ENCODE measurements at places on chromosomes 1 and 21.
A peak's percentile ranks its signal among the peaks of the same experiment; 100 is the strongest.

GRCh38 chr1:32197074-32197473, 3.3 kb upstream of the CCDC28B start:
- DNase-seq: no peak

DNA sequence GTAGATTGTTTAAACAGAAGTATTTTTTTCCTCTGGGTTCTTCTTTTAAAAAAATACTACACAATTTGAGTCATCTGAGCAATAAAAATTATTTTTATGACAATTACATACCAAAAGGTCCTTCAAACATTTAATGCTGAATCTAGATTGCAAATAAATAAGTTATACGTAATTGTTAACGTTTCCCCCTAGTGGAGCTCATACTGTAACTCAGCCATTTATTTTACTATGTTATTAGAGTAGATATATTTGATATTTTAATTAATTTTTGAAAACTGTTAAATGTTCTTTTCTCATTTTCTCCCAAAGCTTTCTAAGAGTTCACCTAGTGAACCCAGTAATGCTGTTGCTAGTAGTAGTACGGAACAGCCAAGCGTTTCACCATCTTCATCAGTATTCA, 33.5 kb downstream of the ZMYM1 start:
- no peak for DNase-seq

DNA sequence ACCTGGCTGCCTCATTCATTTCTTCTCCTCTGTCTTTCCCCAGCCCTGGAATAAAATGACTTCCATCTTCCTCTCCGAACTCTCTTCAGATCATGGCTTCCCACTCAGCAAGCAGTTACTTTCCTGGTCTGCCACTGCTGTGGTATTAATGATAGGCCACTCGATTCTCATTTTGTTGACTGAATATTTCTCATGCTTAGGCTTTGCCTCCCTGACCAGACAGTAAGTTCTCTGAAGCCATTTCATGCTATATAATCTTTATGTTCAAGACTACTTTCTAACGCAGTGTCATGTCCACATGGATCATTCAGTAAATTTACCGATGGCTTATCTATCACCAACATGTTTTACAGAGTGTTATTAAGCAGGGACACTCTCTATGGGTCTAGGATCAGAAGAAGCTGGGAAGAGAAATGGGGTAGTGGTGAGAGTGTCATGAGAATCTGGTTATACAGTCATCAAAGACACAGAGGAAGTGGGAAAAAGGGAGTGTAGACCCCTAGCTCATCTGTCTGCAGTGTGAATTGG, 20.6 kb downstream of the RUNX1 start:
- no peak for DNase-seq

GRCh38 chr21:34195335-34195734, 122.0 kb downstream of the MRPS6 start:
- DNase-seq: no peak

GRCh38 chr1:11478571-11479374, at the start of gene DISP3:
TSS of gene DISP3 (plus strand) at chr1:11479155. CDS start at chr1:11500993, 21,838 bp downstream.
- DNase-seq: peak; percentile 29

All from stimulated activated CD8-positive, alpha-beta memory T cell treated with anti-CD3 and anti-CD28 coated beads, Interleukin-4, amount 100 ng/mL, for 1 hour (primary cell).